ENCODE measurements at places on chromosomes 6 and 20.

GRCh38 chr6:145332011-145332410 lies 403.3 kb downstream of the EPM2A start:
- no peak for DNase-seq

GRCh38 chr20:23200914-23201313 lies 114.8 kb upstream of the CD93 start:
- no peak for DNase-seq

- no peak for DNase-seq
These were observed 18.9 kb upstream of the ENPP5 start for GRCh38 chr6:46189726-46190125.

GRCh38 chr20:15011631-15012030 lies 674.2 kb upstream of the FLRT3 start:
- no peak for DNase-seq

DNA sequence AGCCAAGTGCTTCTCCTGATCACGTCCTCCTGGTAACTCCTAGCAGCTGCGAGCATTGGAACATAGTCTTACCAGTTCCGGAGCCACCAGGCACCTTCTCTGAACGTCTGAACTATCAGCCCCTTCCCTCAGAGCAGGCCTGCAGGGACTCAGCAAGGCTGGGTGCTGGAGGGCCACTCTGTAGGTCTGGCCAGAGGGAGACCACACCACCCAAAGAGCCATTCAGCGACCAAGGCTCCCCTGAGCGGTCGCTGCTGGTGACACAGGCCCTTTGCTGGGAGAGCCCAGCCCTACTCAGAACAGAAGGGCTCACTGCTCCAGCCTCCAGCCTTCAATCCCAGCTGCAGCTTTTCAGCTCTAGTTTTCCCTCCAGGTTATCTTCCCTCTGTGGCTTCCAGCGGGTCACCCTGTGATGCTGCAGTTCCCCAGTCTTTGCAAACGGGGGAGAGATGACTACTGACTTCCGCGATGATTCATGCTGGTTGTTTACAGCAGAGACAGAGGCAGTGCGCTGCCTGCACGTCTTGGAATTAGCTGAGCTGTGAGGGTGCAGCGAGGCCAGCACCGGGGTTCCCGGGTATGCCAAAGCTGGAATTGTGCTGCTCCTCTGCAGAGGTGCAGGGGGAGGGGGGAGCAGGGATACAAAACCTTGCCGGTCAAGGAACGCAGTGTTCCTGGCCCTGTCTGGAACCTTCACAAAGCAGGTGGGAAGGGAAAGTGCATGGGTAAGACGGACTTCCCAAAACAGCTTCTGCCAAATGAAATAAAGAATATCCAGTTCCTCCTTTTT lies 161.4 kb downstream of the LY86 start:
- DNase-seq: peak; percentile 49

DNA sequence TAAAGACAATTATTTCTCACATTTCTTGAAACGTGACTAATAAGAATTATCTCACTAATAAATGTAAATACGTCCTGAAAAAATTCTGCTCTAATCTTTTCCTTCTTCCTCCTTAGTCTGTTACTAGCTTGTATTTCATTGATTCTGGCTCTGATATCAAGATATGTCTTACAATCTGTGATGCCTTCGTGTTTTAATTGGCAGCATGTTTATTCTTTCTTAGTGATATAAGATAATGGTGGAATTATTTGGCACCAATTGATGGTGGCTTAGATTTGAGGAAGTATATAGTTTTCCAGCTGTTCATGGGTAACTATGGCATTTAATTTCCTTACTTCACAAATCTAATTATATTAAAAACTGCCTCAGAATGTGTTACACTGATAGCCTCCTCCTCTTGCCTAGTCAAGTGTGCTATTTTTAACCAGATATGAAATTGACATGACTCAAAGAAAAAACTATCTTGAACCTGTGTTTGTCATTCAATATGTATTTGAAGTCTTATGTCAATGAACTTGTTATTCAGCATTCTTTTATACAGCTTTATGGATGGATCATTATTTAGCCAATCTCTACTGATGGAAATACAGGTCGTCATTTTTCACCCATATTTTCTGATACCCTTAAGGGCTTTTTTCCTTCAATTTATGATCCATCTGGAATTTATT lies 5.3 kb downstream of the CCNC start:
- no peak for DNase-seq

- no peak for DNase-seq
These were observed 24.7 kb upstream of the HINT3 start for GRCh38 chr6:125931733-125932450.

GRCh38 chr6:112606656-112607435 lies 259.7 kb downstream of the RFPL4B start:
- DNase-seq: no peak

- DNase-seq: no peak
These were observed 742.0 kb upstream of the POU3F2 start for GRCh38 chr6:98092331-98092730.

DNA sequence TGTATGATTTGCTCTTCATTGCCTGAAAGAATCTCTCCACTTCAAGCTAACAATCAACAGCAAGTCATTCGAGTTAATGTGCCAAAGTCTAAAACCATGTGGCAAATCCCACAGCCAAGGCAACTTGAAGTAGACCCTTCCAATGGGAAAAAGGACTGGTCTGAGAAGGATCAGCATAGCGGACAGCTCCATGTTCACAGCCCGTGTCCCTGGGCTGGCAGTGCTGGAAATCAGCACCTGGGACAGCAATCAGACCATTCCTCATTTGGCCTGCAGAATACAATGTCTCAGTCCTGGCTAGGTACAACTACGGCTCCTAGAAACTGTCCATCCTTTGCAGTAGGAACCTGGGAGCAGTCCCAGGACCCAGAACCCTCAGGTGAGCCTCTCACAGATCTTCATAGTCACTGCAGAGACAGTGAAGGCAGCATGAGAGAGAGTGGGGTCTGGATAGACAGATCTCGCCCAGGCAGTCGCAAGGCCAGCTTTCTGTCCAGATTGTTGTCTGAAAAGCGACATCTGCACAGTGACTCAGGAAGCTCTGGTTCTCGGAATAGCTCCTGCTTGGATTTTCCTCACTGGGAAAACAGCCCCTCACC lies 1.1 kb downstream of the GJA10 start:
- DNase-seq: no peak

DNA sequence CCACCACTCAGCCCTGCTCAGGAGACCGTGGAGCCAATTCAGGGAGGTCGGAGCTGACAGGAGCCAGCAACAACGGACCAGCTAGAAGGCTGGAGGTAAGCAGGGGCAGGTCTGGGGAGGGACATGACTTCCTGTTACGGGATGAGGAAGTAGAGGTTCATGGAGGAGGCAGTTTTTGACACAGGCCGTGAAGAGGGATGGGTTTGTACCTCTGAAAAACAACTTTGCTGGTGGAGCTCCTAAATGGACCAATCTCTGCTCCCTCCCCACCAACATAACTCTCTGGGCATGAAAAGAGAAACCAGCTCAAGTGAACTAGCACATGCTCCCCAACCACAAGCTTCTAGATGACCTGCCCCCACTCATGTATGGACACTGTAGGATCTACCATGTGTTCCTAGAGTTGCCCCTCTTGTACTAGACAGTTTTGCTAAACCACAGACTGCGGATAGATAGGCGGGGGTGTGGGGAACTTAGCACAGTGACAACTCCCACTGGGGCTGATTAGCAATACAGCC lies 31.4 kb downstream of the RALGAPA2 start:
- no peak for DNase-seq

DNA sequence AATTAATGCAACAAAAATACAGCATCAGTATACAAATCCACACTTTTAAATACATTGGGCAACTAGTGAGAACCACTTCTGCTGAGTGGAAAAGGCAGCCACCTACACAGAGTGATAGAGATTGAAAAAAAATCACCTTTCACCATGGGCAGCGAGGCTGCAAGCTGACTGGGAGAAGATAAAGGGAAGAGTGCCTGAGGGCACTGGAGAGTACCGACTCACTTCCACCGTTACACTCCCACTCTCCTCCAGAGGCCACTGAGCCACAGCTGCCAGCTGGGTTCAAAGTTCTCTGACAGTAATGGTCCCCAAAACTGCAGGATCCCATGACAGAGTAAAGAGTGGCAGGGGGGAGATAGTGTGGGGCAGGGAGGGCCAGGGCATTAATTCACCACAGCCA lies 24.1 kb downstream of the PXT1 start:
- DNase-seq: no peak

DNA sequence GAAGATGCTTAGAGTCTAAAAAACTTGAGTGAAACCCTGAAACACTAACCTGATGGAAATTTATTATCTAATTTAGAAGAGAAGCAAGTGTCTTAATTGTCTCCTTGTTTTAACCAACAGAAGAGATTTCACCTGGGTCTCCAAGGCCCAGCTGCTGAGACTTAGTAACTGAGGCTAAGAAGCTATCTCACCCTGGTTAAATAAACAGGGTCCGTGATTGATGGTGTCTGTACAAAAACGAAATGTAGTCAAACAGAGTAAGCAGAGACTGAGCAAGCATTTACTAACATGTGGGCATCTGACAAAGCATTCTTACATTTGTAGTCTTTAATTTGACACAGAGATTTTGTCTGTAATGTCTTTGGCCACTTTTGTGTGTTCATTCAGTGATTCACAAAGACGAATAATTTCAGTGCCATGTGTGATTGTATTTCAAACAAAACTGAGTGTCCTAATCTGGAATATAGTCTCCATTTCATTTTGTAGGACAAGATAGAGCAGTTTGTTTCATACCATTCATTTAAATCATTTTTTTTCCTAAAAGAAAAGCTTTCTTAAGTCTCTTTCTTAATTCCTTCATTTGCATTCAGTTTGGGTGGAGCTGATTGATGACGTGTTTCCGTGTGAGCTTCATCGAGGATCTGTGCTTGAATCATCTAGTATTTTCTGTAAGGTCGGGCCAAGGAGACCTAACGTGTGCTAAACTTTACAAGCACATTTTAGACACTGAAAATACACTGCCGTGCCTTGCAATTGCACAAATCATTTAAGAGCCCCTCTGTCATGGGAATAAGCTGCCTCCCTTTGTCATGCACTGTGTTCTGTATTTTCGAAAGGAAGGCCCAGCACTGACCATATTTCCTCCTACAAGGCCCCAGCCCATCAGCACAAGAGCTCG lies 170.6 kb upstream of the QKI start:
- no peak for DNase-seq

DNA sequence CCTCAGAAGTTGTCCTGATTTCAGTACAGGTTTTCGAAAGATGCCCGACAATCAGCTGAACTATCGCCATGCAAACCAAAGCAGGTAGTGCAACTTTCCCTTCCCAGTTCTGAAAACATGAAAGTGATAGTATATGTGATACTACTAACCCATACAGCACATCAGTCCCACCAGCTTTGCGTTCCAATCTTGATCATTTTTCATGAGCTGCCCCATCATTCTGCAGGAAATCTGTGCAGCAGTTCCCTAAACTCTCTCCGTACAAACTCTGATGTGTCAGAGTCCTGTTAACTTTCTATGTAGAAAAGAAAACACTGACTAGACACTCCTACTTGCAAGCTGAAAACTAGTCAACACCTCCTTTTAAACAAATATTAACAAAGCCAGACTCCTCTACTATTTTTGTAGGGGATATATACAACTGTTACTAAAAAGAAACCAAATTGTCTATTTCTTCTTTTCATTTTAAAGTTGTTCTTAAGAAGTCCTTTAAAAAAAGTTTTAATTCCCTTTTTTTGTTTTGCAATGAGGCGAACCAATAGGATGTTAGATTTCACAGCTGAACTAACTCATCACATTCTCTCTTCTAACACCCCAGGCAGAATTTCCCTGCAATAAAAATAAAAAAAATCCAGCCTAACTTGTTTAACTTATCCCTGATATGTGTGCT lies 99.6 kb upstream of the DST start:
- DNase-seq: no peak

DNA sequence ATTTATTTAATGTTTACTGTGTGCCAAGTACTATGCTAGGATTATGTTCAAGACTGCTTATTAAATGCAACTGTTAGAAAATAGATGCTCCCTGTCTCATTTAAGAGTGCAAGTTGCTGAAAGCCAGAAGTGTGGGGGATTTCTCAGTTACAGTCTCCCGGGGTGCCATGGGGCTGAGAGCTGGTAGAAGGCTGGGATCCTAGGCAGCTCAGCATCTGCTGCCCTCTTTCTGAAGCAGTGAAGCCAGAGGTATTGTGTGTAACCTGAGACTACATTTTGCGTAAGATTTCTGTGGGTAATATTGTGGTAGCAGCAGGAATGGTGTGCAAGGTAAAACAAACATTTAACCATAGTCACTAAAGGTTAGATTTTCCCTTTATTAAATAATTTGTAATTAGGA lies 120.6 kb downstream of the AKAP7 start:
- no peak for DNase-seq

DNA sequence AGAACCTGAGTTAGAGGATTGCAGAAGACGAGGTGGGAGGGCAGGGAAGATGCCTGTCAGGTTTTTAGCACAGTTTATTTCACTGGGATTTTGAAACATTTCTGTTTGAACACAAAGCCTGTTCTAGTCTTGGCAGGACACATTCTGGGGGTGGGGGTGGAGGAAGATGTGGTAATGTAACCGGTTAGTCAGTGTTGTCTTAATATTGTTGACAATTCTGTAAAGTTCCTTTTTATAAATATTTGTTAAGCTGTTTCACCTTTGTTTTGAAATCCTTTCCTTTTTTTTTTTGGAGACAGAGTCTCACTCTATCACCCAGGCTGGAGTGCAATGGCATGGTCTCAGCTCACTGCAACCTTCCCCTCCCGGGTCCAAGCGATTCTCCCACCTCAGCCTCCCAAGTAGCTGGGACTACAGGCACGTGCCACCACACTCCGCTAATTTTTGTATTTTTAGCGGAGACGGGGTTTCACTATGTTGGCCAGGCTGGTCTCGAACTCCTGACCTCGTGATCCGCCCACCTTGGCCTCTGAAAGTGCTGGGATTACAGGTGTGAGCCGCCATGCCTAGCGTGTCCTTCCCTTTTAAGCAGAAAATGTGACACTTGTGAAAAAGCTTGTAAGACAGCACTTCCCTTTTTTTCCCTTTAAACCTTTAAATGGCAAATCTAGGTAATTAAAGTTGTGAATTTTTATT lies 20.2 kb downstream of the SLC9A8 start:
- no peak for DNase-seq

- DNase-seq: no peak
These were observed 13.9 kb upstream of the SUMO4 start for GRCh38 chr6:149385998-149386646.

DNA sequence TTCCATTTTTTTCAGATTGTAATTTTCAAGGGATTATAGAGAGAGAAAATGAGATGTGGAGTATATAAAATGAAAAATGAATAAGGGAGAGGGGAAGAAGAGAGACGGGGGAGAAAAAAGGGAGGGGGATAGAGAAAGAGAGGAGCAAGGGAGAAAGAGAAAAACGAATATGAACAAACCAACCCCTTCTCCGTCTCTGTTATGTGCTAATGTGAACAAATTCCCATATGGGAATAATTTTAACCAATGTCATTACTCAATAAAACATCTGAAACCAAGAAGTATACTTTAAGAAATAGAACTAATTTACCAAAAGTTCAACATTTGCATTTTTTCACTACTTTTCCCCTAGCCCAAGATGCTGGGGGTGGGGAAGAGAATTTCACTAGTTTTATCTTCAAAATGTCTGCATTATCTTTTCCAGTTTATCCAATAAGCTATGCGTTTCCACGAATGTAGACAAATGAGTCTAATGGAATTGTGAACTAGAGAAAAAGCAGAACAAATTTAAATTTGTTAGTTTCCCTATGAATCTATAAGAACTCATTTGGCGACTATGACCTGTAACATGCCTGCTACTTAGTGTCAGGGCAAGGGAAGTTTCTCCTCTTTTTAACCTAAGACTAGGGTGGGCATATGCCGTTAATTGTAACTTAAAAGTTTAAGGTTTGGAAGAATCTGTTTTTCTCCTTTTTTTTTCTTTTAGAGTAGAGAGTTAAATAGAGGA lies 286.3 kb downstream of the BTBD9 start:
- DNase-seq: no peak

Measured in CD4-positive, alpha-beta T cell treated with Interleukin-6 for 4 hours (primary cell).